ENCODE measurements at places on chromosomes 12 and 14. TPM values are rescaled to one million over a fixed set of nuclear protein-coding genes. Genes with fewer than 3 reads are reported as not detected.

GRCh38 chr12:129269756-129270495 lies 416.6 kb downstream of the GLT1D1 start:
- no peaks in the 10 kb centered on the region for H3K27me3 ChIP-seq
- H3K36me3 ChIP-seq, result no peaks in the 10 kb centered on the region
- H3K27ac ChIP-seq, result no peak overlapping the region
- H3K4me3 ChIP-seq, result no peak overlapping the region
- DNase-seq, result no peak

- no peak overlapping the region for H3K27ac ChIP-seq
- no peaks in the 10 kb centered on the region for H3K27me3 ChIP-seq
- H3K36me3 ChIP-seq, result peaks cover 10% of the 10 kb centered on the region
- DNase-seq, result no peak
Observed at GRCh38 chr14:103453791-103454190, 68.6 kb downstream of the MARK3 start.

GRCh38 chr14:69086537-69086936 lies 66.4 kb downstream of the DCAF5 start:
- H3K36me3 ChIP-seq, result peaks cover 13% of the 10 kb centered on the region
- H3K27me3 ChIP-seq, result no peaks in the 10 kb centered on the region
- no peak overlapping the region for H3K4me3 ChIP-seq
- no peaks in the 10 kb centered on the region for H3K4me1 ChIP-seq
- no peak for DNase-seq
- no peak overlapping the region for H3K27ac ChIP-seq

GRCh38 chr12:39867631-39868327 lies 238.1 kb downstream of the SLC2A13 start:
- no peaks in the 10 kb centered on the region for H3K27me3 ChIP-seq
- no peak overlapping the region for H3K4me3 ChIP-seq
- no peak for DNase-seq
- no peak overlapping the region for H3K27ac ChIP-seq

DNA sequence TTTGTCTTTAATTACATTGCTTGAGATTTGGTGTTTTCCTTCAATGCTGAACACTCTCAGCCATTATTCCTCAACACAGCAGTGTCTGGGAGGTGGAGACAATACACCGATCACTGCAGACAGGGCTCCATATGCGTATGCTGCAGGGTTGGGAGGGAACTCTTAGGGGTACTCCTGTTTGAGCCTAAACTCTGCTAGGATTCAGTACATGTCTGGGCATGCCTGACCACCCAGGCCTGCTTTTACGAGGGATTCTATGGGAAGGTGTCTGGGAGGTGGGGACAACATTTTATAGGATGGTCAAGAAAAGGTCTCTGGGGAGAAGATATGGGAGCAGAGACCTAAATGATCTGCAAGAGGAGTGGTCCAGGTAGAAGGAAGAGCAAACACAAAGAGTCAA lies 34.3 kb downstream of the DHRS2 start:
- no peak overlapping the region for H3K4me3 ChIP-seq
- H3K36me3 ChIP-seq, result no peaks in the 10 kb centered on the region
- no peak for DNase-seq
- H3K27me3 ChIP-seq, result no peaks in the 10 kb centered on the region
- H3K4me1 ChIP-seq, result no peaks in the 10 kb centered on the region
- H3K27ac ChIP-seq, result no peak overlapping the region

GRCh38 chr12:52808573-52809160 lies 5.2 kb downstream of the KRT4 start:
- no peaks in the 10 kb centered on the region for H3K27me3 ChIP-seq
- DNase-seq, result no peak
- no peaks in the 10 kb centered on the region for H3K4me1 ChIP-seq
- H3K27ac ChIP-seq, result no peak overlapping the region

DNA sequence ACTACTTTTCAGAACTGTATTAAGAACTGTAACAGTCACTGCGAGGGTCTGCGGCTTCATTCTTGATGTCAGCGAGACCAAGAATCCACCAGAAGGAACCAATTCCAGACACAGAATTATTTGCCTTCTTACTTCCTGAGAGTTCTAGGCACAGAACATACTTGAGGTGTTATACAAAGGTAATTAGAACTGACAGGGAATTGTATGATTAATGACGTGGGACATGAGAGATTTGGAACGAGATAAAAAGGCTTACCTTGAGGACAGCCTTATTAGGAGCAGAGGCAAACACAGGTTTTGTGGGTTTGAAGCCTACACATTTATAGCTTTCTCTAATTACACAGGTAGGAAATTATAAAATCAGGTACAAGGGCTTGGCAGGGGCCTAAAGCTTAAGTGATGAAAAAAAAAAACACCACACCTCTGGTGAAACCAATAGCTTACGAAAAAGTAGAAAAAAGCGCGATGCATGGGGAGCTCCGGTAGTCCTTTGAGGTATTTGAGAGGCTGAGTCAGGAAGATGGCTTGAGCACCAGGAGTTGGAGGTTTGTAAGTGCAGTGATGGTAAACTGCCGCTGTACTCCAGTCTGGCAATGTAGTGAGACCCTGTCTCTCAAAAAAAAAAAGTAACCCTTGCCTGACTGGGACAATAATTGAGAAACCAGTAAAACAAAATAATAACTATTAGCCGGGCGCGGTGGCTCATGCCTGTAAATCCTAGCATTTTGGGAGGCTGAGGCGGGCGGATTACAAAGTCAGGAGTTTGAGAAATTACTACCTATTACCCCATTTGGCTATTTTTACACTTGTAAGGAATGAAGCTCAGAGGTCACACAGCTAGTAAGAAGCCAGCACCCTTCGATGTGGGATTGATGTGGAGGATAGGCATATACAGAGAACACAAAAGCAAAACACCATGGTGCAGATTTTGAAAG lies 795 bp upstream of the ACOT2 start:
- no peak for DNase-seq
- H3K36me3 ChIP-seq, result no peaks in the 10 kb centered on the region
- peaks cover 21% of the 10 kb centered on the region for H3K4me1 ChIP-seq
- no peaks in the 10 kb centered on the region for H3K27me3 ChIP-seq
- peak overlapping the region; percentile 77 for H3K27ac ChIP-seq

- H3K4me1 ChIP-seq, result peaks cover 8% of the 10 kb centered on the region
- no peak for DNase-seq
- no peak overlapping the region for H3K27ac ChIP-seq
- peaks cover 4% of the 10 kb centered on the region for H3K27me3 ChIP-seq
Observed at GRCh38 chr12:95789126-95790032, 1.2 kb downstream of the NTN4 start.

DNA sequence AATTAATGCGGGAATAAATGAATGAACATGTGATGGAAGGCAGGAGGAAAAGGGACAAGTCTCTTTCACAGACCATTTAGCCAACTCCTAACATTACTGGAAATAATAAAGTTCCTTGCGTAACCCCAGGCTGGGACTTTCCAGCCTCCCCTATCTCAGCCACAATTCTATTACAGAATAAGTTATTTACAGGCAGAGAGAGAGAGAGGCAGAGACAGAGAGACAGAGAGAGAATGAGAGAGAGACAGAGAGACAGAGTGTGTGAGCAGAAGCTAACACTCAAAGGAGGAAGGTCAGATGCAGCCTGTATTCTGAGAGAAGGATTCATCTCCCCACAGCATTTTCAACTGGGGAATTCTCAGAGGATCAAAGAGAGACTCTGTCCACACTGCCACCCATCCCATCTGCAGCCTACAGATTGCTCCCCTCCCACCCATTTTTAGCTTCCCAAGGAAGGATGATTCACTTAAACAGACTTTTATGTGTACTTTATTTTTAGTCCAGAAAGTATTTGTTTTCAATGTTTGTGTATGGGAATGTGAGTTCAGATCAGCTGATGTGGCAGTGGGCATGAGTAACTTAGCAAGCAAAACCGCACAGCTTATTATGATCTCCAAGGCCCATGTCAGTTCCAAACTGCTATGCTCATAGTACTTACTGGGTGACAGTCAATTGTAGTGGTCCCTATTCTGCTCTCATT lies 165.7 kb downstream of the CAND1 start:
- no peaks in the 10 kb centered on the region for H3K36me3 ChIP-seq
- no peaks in the 10 kb centered on the region for H3K27me3 ChIP-seq
- DNase-seq, result no peak
- no peaks in the 10 kb centered on the region for H3K4me1 ChIP-seq

GRCh38 chr14:61698206-61698980 lies 3.1 kb downstream of the HIF1A start:
- peak overlapping the region; percentile 92 for H3K4me3 ChIP-seq
- H3K27ac ChIP-seq, result peak overlapping the region; percentile 99
- no peaks in the 10 kb centered on the region for H3K27me3 ChIP-seq
- peaks cover 28% of the 10 kb centered on the region for H3K4me1 ChIP-seq
- no peak for DNase-seq

Gene SDR39U1
- 74.4 TPM for total RNA-seq

Gene CCDC175
- total RNA-seq, result not detected

Gene NAV3
- not detected for total RNA-seq

Gene PSMB11
- not detected for total RNA-seq

Gene SAV1
- 7.8 TPM for total RNA-seq
